Stimulated activated CD4-positive, alpha-beta T cell treated with anti-CD3 and anti-CD28 coated beads, Interleukin-4, amount 100 ng/mL, for 1 hour (primary cell): ENCODE measurements at places on chromosomes 1 and 21.
A peak's percentile ranks its signal among the peaks of the same experiment; 100 is the strongest.

DNA sequence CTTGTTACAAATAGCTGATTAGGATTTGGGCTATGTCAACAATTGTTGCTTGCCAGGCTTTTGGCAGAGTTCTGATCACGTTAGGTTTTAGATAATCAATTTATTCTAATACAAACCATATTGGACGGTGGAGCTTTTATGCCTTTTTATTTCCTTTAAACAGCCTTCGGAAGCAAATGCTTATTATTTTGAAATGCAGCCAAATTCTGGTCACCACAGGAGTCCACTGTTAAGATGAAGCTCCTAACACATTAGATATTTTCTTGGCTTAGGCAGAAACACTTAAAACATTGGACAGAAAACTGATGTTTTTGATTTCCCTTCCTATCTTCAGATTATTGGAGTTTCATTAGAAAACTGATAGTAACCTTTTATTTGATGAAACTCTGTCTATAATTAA, 82.9 kb downstream of the CENPF start:
- DNase-seq: no peak

- DNase-seq: no peak
These were observed 37.5 kb downstream of the QSOX1 start for GRCh38 chr1:180192172-180192571.

GRCh38 chr1:19606817-19607642, 37.1 kb upstream of the NBL1 start:
- DNase-seq: no peak

DNA sequence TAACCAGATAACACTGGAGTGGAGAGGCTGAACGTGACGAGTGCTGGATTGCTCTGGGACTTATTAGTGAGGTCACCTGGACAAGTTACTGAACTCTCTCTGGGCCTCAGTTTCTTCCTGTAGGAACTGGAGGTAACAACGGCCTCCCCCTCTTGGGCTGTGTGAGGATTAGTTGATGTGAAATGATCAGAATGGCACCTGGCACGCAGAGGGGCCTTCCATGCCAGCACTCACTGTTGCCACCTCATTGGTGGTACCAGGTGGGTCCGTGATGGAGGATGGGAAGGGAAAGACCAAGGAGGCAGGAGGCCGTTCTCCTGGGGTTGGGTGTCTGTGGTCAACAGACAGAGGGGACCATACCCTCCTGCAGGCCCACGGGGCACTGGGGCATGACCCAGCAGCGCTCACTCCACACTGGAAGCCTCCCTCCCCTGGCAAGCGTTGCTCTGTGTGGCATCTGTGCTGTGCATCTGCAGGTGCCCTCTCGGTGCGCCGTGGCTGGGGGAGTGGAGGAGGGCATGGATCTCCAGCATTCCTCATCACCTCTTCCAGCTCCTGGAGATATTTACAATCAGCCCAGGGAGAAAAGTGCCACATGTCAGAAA, 349.5 kb upstream of the VAMP3 start:
- no peak for DNase-seq

- DNase-seq: peak; percentile 34
These were observed 9.1 kb upstream of the LCE2D start for GRCh38 chr1:152654110-152654509.

GRCh38 chr1:207648334-207649209, 3.6 kb downstream of the CR1L start:
- no peak for DNase-seq

DNA sequence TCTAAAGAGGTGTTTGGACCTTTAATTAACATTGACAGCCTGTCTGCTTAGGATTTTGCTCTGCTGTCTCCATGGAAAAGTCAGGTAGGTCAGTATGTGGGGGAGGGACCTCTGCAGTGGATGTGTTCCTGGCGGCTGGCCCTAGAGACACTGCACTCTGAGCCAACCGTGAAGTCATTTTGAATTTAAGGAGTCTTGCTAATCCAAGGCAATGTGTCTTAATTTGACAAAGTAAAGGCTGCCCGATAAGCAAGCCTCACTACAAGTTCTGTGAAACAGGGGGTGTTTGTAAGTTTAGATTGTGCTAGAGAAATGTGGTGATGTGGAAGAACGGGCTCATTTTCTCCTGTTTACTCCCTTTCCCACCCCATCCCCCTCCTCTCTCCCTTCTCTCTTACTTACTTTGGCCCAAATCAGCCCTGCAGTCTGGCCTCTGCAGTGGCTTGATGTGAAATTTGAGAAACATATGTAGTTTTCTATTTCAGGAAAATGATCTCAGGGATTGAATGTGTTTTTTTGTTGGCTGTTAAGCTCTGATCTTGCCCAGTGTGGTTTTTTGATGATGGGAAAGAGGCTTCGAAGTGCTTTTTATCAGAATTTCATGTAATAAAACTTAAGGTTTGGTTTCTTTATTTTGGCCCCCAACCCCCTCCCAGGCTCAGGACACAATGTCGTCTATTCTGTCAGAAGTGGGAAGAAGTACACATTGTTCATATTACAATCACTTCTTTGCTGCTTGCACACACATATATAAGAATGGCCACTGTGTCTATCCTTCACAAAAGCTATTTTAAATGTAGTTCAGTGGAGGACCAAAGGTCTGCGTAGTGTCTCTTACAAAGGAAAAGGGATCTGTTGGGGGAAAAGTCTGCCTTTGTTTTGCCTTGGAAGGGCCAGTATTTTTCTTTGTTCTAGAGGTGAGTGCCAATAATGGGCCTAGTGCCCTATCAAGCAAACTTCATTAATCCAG, 96.6 kb downstream of the FGGY start:
- no peak for DNase-seq

GRCh38 chr1:207811319-207811718, 59.5 kb downstream of the CD46 start:
- DNase-seq: no peak

DNA sequence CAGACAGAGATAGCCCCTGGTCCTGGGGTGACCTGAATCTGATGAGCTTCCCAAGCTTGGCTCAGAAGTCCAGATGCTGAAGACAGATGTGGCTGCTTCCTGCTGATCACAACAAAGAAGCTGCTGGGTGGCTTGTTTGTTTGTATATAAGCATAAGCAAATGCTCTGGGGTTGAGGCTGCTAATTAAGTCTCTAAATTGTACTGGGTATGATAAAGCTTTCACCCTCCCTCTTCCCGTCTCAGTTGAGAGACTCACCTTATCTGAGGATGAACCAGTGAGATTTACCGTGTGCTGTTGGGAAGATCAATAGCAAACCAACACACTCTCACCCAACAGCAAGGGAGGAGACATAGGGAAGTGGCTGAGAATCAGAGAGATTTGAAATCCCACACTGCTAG, 42.0 kb downstream of the DAB1 start:
- no peak for DNase-seq

DNA sequence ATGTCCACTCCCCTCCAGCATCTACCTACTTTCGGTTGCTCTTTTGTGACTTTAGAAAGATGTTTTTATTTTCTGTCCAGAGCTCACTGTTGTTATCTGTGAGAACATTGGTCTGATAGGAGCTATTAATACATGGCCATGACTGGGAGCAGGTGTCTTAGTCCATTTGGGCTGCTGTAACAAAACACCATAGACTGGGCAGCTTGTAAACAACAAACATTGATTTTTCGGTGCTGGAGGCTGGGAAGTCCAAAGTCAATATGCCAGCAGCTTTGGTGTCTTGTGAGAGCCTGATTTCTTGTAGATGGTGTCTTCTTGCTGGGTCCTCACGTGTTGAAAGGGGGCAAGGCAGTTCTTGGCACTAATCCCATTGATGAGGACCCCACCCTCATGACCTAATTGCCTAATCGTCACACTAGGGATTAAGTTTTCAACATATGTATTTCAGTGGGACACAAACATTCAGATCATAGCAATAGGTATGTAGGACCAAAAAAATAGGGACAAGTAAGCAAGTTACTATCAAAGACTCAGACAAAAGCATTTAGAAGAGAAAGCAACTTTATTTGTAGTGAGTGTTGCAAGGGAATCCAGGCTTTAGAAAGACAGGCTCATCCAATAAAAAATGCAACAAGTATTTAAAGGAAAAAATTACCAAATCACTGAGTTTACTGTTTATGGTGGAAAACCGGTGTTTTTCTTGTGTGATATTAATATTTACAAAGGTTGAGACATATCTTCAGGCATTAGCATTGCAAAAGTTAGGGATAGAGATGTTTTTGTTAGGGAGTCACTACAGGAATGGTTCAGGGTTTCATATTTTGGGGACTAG, 55.2 kb upstream of the WDR26 start:
- no peak for DNase-seq

GRCh38 chr21:46667741-46668380, 32.4 kb downstream of the PRMT2 start:
- no peak for DNase-seq

GRCh38 chr1:5502311-5503194, 489.7 kb downstream of the NPHP4 start:
- no peak for DNase-seq

- DNase-seq: no peak
These were observed 4.4 kb downstream of the TMEM200B start for GRCh38 chr1:29119121-29119929.

- DNase-seq: no peak
These were observed 1.5 kb downstream of the OR14A2 start for GRCh38 chr1:247746391-247746935.

DNA sequence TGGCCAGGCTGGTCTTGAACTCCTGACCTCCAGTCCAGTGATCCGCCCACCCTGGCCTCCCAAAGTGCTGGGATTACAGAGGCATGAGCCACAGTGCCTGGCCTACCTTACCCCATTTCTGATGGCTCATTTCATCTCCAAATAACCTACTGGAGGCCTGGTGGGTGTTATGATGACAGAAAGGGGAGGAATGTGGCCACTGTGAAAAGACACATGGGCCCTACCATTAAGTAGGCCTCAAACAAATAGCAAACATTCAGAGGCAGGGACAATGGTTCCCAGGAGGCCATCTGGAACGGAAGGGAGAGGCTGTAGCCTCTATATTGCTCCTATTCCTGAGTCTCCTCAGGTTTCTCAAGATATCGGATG, 932 bp upstream of the FCRLA start:
- no peak for DNase-seq

- DNase-seq: no peak
These were observed 522.7 kb downstream of the PLPP3 start for GRCh38 chr1:56056438-56057287.

GRCh38 chr1:243287123-243287460, 31.3 kb downstream of the SDCCAG8 start:
- no peak for DNase-seq

GRCh38 chr1:207922554-207922953, 11.6 kb upstream of the CD34 start:
- no peak for DNase-seq

DNA sequence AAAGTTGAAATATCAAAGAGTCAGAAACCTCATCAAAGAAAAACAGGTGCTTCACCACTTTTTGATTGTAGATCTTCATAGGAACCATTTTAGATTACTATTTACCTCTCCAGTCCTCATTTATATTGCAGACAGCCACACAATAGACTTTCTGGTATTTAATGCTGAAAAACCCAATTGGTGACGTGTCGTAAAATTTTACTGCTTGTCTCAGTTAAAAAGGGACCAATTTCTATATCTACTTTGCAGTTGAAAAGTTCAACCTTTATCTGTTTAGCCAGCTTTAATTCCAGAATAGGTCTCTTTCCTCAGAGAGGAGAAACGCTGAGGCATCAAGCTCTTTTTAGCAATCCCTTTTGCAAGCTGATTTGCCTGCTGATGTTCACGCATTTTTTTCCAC, 1722.4 kb downstream of the PLA2G4A start:
- DNase-seq: no peak

GRCh38 chr1:14617791-14618190, 19.3 kb downstream of the KAZN start:
- DNase-seq: no peak

- no peak for DNase-seq
These were observed 2.6 kb upstream of the HES5 start for GRCh38 chr1:2532485-2533160.

- no peak for DNase-seq
These were observed 20.0 kb upstream of the DISP1 start for GRCh38 chr1:222794656-222795474.

DNA sequence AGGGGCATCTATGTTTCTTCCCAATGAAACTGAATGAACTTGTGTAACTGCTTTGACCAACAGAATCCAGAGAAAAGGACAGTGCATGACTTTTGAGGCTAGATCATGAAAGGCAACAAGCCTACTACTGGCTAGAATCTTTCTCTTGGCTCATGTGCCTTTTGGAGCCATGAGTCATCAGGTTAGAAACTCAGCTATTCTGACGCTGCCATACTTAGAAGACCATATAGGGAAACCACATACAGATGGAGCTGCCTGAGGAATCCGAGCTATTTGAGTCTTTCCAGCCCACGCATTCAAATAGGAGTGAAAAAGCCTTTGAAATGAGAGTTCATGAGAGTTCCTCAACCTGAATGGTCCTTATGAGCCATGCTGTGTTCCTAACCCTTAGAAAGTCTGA, 738.5 kb upstream of the CHRM3 start:
- no peak for DNase-seq

DNA sequence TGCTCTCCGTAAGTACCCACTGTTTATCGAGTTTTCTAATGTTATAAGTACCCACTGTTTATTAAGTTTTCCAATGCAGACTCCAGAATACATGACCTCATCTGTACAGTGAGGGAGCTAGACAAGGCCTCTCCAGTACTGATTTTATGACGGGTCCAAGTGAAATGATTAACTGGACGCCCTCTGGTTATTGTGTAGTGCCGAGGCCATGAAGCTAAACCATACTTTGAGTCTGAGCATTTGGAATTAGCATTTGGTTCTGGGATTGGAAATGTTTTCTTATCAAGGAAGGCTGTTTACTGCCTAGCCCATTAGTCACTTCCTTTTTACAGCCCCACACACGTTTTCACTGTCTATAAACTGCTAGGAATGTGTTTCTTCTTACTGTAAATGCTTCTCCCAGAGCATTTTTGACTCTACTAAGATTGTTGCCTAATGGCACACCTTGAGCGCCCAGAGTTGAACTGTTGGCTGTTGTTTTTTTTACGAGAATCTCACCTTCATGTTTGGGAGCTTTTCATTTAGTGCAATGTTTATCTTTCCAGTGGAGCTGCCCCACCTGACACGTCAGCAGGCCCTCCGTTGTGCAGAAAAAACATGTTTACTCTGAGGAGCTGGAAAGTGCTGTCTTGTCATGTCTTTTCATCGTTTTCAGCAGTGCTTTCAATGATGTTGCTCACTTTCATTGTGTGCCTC, 26.9 kb downstream of the SPATA46 start:
- no peak for DNase-seq

- DNase-seq: no peak
These were observed 2.1 kb downstream of the COL6A2 start for GRCh38 chr21:46100020-46100419.

DNA sequence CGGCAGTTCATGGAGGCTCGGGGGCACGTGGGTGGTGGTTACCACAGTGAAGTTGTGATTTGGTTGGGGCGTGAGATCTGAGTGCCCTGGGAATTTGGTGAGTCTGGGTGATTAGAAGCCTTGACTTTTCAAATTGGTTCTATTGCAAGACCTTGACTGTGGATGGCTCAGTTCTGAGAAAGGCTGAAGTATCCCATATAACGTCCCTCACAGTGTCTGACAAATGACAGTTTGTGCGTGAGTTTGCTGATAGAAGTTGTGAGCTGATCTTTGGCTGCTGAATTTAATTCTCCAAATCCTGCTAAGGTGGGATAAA, 549 bp downstream of the MSH4 start:
- DNase-seq: no peak
